ENCODE measurements at places on chromosomes 11 and 22.

- DNase-seq, result no peak
Measured at GRCh38 chr11:100689141-100689540, 2.1 kb downstream of the ARHGAP42 start.

GRCh38 chr22:34395370-34395769 is 475.1 kb upstream of the LARGE1 start:
- no peak for DNase-seq

GRCh38 chr11:77204754-77205466 is 76.9 kb downstream of the MYO7A start:
- no peak for DNase-seq

DNA sequence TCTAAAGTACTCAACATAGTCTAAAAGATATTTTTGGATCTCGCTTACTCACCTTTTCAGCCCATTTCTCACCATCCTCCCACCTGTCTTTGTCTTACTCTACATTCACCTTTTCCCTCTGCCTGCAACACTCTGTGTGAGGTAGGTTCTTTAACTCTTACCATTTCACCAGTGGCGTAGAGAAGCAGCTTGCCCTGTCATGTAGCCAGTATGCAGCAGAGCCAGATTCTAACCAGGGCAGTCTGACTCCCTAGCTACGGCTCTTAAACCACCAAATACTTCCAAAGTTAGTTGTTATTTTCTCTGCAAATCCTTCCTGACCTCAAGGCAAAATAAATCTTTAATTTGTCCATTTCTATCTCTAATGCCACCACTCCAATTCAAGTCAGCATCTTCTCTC is 7.5 kb downstream of the ALG8 start:
- DNase-seq, result no peak

DNA sequence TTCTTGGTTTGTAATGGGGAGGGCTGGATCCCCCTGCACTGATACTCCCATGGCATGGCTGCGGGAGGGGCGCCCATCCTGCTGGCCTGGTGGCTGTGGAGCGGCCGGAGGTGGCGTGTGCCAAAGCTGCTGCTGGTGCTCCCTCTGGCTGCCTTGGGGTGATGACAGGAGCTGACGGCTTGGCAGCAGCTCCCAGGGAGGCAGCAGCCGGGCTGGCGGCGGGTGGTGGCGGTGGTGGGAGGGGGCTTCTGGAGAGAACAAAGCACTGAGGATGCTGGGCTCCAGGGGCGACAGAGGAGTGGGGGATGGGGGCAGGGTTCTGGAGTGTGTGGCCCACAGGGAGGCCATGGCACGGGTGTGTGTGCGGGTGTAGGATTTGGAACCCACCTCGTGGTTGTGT is 11.4 kb upstream of the MPPED1 start:
- no peak for DNase-seq

GRCh38 chr22:37032535-37033460 is 13.3 kb downstream of the MPST start:
- DNase-seq, result no peak

DNA sequence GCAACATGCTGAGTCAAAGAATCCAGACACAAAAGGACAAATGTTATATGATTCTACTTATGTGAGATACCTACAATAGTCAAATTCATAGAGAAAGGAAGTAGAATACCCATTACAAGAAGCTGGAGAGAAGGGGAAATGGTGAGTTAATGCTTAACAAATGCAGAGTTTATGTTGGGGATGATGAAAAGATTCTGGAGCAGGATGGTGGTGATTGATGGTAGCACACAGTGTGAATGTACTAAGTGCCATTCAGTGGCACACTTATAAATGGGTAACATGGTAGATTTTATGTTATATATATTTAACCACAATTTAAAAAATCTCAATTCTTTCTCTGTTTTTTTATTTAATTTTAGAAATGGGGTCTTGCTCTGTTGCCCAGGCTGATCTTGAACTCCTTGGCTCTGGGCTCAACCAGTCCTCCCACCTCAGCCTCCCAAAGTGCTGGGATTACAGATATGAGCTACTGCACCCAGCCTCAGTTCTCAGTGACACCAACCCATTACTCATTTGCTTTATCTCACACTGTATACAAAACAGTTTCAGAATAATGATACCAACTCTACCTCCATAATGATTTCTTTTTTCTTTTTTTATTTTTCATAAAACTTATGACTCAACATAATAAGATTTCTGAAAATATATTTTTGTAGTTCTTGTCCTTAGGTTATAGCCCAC is 9.6 kb upstream of the RELA start:
- no peak for DNase-seq

GRCh38 chr11:5004424-5005274 is 10.0 kb downstream of the OR51L1 start:
- peak; percentile 64 for DNase-seq

- peak; percentile 71 for DNase-seq
Measured at GRCh38 chr11:27471589-27472397, 797 bp downstream of the LGR4 start.

GRCh38 chr22:45223304-45224117 is 17.2 kb downstream of the KIAA0930 start:
- DNase-seq, result no peak

DNA sequence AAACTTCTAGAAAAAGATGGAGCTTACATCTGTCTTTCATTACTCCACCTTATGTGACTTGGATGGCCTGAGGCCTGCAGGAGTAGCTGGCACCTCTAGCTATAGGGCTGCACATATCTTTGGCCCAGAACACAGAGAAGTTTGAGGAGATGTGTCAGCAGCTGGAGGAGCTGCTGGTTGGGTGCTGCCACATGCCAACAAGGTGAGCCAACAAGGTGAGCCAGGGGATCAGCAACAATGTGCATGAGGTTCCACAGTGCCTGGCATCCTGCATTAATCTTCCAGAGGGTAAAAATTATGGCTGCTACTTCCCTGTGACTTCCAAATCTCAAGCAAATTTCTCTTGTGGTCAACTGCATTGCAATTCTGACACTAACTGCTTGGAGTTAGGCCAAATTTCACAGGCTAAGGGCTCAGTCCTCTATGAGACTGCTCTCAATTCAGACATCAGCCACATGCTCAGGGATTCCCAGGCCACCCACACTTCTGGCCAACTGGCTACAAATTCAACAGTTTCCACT is 16.0 kb downstream of the RBM7 start:
- no peak for DNase-seq

DNA sequence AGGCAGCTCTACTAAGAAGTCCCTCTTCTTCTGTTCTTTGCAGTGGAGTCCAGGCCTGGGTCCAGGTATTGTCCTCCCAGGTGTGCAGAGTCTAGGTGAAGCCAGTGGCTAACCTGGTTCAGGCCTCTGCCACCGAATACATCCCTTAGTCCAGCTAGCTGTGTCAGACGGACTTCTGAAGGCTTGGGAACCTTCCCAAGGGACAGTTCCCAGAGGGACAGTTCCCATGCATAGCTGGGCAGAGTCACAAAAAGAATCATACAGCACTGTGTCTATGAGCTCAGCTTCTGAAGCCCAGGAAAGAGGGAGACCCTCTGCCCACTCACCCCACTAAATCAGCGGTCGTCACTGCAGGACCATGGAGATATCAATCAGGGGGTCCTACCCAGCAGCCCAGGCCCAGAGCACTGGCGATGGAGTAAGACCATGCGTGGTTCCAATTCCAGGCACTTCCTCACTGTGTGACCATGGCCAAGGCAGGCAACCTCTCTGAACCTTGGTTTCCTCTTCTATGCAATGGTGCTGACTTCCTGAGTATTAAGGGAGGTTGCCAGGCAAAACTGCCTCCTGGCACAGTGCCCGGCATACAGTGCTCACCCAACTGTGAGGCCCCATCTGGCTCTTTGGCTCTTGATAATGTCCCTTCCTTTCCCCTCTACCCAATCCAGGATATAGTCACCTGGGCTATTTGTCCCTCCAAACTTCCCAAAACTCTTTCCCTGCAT is 3.4 kb downstream of the MS4A10 start:
- no peak for DNase-seq

- DNase-seq, result peak; percentile 38
Measured at GRCh38 chr22:46748908-46749675, 11.0 kb upstream of the CERK start.

- no peak for DNase-seq
Measured at GRCh38 chr22:46869831-46870441, 107.5 kb downstream of the TBC1D22A start.

- no peak for DNase-seq
Measured at GRCh38 chr22:40006641-40007040, 11.9 kb downstream of the FAM83F start.

GRCh38 chr11:75029836-75030631 is 41.3 kb downstream of the NEU3 start:
- DNase-seq, result peak; percentile 31

DNA sequence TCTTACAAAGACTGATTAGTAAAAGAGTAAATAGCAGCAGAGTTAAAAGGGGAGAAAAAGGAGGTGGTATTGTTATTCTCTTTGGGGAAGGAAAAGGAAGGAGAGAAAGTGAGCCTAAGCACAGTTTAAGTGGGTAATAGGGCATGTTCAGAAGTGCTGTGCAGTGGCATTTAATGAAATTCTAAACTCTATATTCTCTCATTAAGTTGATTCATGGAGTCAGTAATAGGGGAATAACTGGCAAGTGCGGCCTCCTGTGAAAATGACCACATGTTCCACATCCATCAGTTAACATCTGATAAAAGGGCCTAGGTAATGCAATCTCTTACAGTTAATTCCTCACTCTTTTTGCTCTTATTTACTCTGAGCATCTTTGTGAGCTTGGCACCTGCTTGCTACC is 516.7 kb downstream of the JRKL start:
- DNase-seq, result no peak

DNA sequence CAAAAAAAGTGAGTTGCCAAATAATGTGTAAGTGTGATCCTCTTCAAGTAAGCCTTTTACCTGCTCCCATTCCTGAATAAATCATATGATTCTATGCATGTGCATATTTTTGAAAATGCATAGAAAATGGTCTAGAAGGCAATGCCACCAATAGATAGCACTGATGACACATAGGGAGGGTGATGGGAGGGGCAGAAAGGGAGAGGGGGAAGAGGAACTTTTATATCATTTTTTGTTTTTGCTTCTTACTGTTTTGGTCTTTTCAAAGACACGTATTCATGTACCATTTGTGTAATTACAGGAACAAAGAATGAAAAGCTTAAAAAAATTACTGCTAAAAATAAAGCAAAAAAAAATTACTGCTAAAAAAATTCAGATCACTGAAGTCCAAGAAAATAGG is 60.8 kb downstream of the C11orf58 start:
- DNase-seq, result peak; percentile 63

- no peak for DNase-seq
Measured at GRCh38 chr11:103995896-103996295, 40.5 kb upstream of the DDI1 start.

DNA sequence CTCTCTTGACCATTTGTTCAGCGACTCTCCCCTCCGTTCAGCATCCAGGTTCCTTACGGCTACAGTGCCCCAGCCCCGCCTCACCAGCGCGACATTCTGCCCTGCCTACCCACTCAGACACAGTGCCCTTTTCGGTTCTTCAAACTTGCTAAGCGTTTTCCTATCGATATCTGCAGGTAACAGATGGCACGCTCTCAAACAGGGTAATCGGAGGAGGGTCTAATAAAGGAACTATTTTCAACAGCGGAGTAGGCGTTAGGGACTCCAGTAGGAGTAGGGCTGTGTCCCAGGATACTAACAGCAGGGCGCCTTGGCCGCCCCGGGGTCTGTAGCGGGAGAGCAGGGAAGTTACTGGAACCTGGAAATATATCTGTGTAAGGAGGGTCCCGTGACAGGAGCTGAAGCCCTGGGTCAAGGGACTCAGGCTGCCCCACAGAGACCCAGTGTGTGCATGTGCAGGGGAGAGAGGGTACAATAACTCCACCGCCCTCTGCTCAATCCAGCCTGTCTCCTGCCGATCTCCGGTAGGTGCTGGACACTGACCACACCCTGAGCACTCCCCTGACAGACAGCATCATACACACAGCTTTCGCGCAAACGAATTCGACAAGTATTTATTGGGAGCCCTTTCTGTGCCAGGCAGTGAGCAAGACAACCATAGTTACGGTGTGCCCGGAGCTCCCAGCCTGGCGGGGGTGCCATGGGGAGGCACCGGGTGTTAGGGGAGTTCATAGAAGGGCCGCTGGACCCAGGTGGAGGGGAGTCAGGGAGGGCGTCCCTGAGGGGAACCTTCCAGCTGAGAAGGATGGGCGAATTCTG is 2.1 kb downstream of the KLHL35 start:
- DNase-seq, result no peak

GRCh38 chr11:104098132-104098531 is 61.7 kb downstream of the DDI1 start:
- DNase-seq, result no peak

GRCh38 chr11:96390488-96390792 is 627 bp downstream of the JRKL start:
- peak; percentile 58 for DNase-seq

DNA sequence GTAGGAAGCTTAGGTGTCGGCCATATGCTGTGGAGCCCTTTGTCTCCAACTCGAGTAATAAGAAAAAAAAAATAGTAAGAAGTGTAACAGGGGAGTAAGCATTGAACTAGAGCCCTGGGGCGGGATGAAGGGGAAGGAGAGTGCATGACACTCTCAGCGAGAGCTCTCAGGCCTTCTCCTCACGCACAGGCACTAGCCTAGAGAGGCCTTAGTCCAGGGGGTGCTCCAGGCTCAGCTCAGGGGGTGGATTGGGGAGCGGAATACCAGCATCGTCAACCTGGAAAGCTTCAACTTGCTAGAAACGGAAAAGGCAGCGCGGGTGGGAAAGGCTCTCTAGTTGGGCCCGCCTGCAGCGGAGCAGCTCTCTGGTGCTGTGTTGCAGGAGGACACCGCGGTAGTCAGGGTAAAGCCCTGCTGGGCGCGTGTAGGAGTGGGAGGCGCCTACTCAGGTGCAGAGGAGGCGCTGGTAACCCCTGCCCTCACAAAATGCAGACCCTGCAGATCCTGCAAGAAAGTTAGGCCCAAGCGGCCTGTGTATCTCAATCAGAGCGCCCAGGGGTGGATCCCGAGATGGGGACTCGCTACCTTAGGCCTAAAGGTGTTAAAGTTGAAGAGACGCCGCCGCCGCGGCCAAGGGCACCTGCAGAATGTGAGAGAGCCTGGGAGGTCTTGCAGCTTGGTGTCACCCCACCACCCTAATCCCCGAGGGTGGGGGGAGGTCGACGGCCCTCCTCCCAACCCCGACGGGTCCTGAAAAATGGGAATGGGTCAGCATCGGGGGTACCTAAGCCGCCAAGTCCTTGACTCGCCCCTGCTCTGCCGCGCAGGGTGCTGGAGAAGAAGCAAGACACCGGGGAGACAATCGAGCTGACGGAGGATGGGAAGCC is 2.8 kb downstream of the SLC17A6 start:
- DNase-seq, result no peak

GRCh38 chr11:86781546-86781945 is 18.8 kb upstream of the PRSS23 start:
- DNase-seq, result no peak

DNA sequence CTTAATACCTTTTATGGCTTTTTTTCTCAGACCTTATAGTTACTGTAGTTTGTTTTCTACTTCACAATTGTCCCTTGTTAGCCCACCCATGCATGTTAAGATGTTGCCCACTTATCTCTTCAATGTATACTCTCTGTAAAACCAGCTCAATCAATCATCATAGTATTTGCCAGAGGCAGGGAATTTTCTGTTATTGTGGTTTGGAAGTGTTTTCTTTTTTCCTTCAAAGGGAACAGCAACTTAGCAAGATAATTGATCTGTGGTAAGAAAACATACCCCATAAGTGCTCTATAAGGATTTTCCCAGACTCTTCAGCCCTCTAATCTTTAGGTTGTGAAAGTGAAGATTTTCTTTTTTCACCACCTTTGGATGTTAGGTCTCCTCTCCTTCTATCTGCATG is 76.7 kb upstream of the SYT9 start:
- no peak for DNase-seq

GRCh38 chr22:31995807-31996206 is 47.3 kb upstream of the SLC5A1 start:
- DNase-seq, result no peak
